Left colon (tissue), 2 donors: ENCODE measurements at places on chromosomes 12 and 14.

DNA sequence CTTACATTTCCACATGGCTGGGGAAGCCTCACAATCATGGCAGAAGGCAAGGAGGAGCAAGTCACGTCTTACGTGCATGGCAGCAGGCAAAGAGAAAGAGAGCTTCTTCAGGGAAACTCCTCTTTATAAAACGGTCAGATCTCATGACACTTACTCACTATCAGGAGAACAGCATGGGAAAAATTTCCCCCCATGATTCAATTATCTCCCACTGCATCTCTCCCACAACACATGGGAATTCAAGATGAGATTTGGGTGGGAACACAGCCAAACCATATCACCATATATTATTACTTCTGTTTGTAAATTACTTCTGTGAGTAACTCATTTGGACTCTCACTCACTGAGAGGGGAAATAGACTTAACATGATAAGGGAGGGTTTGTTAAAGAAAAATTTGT lies 1496.8 kb upstream of the TMEM132C start:
- DNase-seq = no peak

- DNase-seq = no peak
Observed at GRCh38 chr12:66240096-66240820, 51.2 kb downstream of the IRAK3 start.

GRCh38 chr12:6212086-6212485 lies 11.9 kb downstream of the CD9 start:
- DNase-seq = no peak

GRCh38 chr12:72746048-72746447 lies 473.9 kb downstream of the TRHDE start:
- DNase-seq = no peak

- no peak for DNase-seq
Observed at GRCh38 chr12:46153268-46153872, 115.5 kb downstream of the SLC38A1 start.

DNA sequence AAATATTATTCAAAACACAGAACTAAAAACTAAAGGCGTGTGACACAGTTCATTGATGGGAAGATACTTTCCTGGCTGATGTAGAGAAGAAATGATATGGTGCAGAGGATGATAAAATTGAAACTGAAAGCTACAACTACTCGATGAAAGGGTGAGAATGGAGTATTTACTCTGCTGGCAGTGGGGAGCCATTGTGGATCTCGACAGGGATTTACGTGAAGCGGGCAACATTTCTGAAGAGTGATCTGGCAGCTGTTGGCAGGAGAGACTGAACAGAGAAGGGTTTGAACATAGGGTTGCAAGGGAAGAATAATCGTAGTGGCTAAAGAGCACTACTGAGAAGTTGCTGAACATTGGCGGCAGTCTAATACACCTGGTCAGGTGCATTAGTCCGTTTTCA lies 464.9 kb downstream of the PDZRN4 start:
- DNase-seq = no peak

- no peak for DNase-seq
Observed at GRCh38 chr14:51554339-51554920, 97.3 kb upstream of the FRMD6 start.

DNA sequence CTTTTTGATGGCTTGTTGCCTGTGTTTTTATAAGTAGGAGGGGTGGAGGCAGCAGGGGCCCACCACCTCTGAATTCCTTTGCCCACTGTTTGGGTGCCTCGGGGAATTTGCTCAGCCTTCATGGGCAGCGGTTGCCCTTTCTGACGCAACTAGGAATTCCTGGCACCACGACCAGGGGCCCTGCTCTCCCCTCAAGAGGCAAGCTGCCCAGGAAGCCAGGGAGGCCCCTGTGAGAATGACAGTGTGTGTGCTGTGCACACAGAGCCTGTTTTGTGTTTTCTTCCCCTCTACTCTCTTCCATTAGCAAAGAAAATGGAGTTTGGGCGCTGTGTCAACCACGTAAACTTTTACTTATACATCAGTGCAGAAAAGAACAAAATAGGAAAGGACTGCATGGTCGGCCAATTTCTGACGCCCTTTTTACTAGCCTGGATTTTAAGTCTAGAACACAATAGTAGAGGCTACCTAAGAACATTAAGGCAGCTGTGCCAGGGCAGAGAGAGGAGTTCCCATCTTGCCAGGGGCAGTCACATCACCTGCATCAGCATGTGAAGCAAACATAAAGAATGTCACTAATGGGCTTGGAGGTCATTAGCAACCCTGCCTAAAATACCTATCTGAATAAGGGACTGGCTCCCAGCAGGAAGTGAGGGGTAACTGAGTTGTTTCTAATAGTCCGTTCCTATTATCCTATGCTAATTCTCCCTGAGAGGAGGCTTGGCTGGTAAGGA lies 17.9 kb upstream of the PTGR2 start:
- DNase-seq = no peak

DNA sequence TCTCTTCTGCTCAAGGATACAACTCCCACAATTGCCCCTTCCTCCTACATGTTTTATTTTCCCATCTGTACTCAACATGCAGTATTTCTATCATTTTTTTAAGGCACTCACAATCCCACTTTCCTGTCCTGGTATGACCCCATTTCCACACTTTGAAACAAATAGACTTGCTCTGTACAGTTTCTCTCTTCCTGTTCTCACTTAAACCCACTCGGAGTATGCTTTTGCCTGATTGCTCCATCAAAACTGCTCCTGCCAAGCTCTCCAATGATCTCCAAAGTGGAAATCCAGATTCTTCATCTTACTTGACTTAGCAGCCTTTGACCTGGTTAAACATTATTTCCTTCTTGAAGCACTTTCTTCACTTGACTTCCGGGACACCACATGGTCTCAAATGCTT lies 384.5 kb downstream of the SEC23A start:
- no peak for DNase-seq

GRCh38 chr12:89160716-89161123 lies 191.6 kb downstream of the DUSP6 start:
- peak; percentile 43 for DNase-seq

DNA sequence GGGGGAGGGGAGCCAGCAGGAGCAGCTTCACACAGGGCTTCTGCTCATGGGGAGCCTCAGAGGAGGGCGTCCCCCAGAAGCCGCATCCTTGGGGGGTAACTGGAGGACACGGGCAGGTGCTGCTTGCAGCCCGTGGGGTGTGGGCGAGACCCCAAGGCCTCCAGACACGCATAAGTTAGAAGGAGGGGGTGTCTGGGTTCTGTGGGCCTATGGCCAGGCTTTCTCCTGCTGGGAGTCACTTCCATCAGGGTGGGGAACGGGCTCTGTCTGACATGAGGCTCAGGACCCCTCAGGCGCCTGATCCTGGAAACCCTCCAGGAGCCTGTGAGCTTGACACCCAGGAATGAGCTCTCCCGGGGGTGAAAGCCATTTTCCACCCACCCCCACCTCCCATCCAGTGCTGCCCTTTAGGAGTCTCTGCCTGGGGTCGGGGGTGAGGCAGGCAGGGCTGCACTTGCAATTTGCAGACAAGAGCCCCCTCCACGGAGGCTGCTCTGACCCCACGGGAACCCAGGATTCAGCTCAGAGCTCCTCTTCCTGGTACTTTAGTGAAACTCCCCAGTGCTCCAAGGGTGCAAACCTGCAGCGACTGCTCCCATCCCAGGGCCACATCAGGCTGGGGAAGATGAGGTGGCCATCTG lies 325.7 kb downstream of the ADGRD1 start:
- no peak for DNase-seq

DNA sequence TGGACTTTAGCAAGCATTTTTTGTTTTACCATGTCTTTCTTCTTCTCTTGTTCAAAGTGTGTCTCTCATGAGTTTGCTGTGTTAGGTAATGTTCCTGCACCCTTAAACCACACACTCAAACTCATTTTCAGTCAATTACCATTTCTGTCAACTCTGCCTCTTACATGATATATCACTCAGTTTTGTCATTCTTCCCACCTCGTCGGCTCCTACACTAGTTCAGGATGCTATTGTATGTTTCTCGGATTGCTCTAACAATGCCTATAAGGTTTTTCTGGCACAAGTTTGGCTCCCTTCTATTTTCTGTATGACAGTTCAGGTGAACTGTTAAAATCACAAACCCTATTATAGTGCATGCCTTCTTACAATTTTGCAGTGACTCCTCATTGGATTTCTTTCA lies 260.8 kb upstream of the NAV3 start:
- no peak for DNase-seq

GRCh38 chr12:64670919-64671639 lies 60.8 kb downstream of the RASSF3 start:
- peak; percentile 51 for DNase-seq

GRCh38 chr14:91399868-91400640 lies 17.6 kb downstream of the CCDC88C start:
- DNase-seq = peak; percentile 67

- DNase-seq = no peak
Observed at GRCh38 chr12:28367326-28367725, 177.1 kb downstream of the CCDC91 start.

DNA sequence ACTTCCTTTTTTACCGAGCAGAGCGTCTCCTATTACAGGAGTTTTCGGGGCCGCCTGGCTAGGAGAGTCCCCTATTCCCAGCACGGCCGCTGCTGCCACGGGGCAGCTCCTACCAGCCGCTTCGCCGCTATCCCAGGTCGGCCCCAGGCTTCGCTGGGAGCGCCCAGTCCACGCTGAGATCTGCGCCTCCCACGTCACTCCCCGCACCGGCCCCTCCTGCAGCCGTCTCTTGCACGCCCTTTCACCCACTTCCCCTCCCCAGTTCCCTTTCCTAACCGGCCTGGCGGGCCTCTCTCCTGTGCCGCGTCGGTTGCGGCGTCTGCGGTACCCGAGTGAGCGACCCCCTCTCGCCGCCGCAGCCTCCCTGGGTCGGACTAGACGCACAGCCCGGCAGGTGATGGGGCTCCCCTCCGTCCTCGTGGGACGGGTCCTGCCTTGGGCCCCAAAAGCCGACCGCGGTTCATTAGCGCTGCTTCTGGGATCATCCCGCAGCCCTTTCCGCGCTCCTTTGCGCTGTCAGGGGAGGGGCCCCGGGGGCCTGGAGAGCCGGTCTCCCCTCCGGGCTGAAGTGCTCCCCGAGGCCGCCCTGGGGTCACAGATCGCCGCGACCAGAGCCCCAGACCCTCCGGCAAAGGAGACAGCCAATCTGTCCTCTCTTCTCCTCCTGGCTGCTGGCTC lies 1318.4 kb downstream of the TMEM121 start:
- peak; percentile 83 for DNase-seq

DNA sequence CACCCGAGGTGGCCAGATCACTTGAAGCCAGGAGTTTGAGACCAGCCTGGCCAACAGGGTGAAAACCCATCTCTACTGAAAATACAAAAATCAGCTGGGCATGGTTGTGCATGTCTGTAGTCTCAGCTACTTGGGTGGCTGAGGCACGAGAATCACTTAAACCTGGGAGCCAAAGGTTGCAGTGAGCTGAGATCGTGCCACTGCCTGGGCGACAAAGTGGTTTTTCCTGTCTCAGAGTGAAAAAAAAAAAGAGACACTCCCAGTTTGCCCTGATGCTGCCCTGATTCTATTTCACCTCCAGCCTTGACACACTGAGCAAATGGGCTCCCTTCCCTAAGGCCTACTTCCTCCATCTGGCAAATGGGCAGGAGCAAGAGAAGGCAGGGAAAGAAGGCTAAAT lies 28.5 kb upstream of the PLEK2 start:
- peak; percentile 49 for DNase-seq

DNA sequence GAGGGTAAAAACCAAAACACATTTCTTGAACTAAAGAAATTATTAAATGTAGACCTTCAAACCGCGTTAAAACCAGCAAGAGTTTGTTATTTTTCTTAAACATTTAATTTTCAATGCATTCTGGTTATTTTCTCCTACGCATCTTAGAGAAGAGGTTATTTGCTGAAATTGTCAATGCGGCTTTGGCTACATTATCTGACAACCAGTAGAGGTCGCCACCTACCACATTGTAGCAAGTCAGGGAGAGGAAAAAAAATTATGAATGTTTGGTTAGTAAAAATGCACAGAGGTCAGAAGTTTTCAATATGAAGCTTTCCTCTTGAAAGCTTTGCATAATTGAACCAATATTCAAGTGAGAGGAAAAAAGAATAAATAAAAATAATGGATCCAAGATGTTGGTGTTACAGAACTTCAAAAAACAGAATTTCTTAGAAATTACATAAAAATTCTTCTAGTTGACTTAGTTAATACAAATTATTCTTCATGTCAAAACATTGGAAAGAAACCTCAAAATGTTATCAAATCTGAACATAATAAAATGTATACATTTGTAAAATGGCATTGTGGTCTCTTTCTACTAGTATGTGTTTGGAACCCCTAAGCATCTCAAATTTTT lies 159.4 kb upstream of the TMTC2 start:
- DNase-seq = no peak

DNA sequence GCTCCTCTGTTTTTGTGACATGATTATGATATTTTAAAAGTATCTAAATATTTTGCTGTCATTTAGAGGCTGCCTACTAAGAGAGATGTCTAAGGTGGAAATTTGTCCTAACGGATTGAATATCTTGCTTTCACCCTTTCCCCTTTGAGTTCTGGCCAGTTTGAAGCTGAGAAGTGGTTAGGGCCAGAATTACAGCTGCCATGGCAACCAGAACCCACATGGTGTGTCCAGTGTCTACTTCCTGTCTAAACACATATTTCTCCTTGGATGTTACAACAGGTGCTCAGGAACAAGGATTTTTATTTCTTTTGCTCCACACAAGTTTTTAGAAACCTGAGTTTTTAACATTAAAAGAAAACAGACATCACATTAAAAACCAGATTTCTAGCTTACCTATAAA lies 335.1 kb upstream of the OR4E1 start:
- DNase-seq = no peak

GRCh38 chr12:24948420-24948756 lies 513 bp downstream of the BCAT1 start:
- DNase-seq = no peak

- DNase-seq = no peak
Observed at GRCh38 chr14:22463763-22464173, 125.3 kb downstream of the DAD1 start.

DNA sequence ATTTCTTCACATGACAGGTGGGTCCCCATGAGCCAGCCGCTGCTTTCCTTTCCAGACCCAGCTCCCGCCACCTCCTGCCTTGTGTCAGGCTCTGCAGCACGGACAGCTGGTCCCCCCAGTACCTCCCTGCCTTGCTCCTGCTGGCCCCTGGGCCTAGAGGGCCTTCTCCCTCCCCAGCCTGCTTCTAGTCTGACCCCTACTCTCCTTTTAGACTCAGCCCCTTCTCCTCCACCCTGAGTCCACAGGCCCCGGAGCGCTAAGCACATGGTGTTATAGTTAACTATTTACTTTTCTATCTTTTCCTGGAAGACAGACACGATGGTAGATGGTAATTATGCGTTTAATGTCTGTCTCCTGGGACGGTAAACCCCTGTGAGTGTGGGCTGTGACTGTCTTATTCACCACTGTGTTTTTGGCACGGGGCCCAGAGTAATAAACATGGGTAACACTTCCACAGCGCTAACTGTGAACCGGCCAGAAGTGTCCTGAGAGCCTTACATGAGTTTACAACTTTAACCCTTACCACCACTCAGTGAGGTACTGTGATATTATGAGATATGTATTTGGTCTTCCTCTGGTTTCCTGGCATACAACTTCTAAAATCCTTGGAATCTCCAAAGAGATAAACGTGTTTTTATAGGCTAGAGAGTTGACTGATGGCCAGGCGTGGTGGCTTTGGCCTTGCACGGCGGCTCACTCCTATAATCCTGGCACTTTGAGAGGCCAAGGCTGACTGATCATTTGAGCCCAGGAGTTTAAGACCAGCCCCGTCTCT lies 41.2 kb downstream of the DGLUCY start:
- peak; percentile 94 for DNase-seq

- DNase-seq = no peak
Observed at GRCh38 chr14:55212634-55213033, 21.2 kb upstream of the DLGAP5 start.

- no peak for DNase-seq
Observed at GRCh38 chr12:1896964-1897363, 21.5 kb downstream of the CACNA2D4 start.

- peak; percentile 49 for DNase-seq
Observed at GRCh38 chr14:91415794-91416743, 1.6 kb downstream of the CCDC88C start.
